ENCODE measurements at places on chromosomes 12 and 14.

- no peak for DNase-seq
Observed at GRCh38 chr12:110256780-110257431, 24.1 kb upstream of the ATP2A2 start.

DNA sequence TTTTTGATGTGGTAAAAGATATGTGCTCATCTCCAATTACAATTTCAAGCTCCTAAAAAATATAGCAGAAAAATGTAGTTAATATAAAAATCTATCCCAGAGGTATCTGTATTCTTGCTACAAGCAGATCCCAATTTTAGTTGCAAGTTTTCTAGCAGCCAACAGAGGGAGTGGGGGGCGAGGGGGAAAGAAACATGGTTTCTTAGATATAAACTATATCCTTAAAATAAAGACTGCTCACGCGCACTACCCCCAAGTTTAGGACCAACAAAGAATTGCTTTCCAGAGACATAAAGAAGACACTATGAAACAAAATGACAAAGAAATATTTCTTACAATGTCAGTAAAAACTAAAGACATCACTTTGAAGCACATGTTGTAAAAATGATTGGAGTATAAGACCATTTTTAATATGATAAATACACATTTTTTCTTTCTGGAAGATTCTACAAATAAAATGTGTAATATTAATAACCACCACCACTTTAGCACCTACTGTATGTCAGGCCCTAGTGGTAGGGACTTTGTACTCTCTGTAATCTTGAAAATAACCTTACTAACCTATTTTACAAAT lies 5.4 kb downstream of the MAGOHB start:
- DNase-seq: no peak

DNA sequence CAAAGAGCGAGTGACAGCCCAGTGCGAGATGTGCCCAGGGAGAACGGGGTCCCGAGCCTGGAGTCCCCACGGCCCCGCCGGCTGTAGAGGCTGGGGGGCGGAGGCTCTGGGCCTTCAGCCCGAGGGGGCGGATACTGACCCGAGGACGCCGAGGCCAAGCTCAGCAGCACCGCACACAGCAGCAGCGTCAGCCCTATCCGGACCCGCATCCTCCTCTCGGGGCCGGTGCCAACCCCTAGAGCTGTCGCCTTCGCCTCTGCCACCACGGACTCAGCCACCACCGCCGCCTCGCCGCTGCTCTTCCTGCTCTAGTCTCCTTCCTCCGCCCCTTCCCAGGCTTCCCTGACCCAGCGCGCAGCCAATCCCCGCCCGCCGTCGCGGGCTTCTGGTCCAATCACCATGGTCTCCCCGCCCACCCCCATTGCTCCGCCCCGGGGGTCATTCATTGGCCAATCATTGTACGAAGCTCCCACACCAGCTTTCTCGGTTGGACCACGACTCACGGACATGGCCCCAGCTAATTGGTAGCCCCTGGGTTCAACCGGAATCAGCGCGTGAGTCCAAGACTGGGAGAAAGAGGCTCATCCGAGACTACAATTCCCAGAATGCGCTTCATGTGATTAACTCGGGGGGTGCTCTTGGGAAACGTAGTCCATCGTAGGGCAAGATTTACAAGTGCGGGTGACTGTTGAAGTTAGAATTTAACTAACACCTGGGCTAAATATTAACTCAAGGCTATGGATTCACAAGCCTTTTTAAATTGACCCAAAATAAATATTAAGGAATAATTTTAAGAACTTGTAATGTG lies at the start of gene SEL1L:
Gene SEL1L, minus strand, starts transcription at position 318 of the 808 bp plus-strand sequence. Its CDS starts 109 bp downstream, at position 209.
- peak; percentile 99 for DNase-seq

GRCh38 chr12:19654650-19655376 lies 215.5 kb downstream of the AEBP2 start:
- no peak for DNase-seq

DNA sequence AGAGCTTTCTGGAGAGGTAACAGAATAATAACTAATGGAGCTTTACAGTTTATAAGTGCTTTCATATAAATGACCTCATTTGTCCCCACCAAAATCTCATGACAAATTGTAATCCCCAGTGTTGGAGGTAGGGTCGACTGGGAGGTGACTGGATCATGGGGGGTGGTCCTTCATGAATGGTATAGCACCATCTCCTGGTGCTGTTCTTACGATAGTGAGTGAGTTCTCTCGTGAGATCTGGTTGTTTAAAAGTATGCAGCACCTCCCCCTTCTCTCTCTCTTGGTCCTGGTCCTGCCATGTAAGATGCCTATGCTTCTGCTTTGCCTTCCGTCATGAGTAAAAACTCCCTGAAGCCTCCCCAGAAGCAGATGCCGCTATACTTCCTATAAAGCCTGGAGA lies 423.3 kb upstream of the GARIN6 start:
- DNase-seq: no peak

DNA sequence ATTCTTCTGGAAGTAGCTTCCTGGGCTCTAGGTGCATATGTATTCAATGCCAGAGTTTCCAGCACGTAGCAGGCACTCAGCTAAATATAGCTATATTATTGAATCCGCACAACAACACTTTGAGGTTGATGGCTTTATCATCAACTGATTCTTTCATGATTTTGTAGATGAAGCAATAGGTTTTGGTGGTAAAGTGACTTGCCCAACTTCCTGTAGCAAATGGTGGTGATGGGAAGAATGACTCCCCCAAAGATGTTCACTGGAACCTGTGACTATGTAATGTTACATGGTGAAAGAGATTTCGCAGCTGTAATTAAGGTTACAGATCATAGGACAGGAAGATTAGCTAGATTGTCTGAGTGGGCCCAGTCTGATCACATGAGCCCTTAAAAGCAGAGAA lies 3.2 kb downstream of the TDRD9 start:
- DNase-seq: no peak

GRCh38 chr12:67747869-67748742 lies 99.6 kb downstream of the DYRK2 start:
- DNase-seq: peak; percentile 97

GRCh38 chr12:132717531-132718387 lies 7.1 kb downstream of the PGAM5 start:
- no peak for DNase-seq

DNA sequence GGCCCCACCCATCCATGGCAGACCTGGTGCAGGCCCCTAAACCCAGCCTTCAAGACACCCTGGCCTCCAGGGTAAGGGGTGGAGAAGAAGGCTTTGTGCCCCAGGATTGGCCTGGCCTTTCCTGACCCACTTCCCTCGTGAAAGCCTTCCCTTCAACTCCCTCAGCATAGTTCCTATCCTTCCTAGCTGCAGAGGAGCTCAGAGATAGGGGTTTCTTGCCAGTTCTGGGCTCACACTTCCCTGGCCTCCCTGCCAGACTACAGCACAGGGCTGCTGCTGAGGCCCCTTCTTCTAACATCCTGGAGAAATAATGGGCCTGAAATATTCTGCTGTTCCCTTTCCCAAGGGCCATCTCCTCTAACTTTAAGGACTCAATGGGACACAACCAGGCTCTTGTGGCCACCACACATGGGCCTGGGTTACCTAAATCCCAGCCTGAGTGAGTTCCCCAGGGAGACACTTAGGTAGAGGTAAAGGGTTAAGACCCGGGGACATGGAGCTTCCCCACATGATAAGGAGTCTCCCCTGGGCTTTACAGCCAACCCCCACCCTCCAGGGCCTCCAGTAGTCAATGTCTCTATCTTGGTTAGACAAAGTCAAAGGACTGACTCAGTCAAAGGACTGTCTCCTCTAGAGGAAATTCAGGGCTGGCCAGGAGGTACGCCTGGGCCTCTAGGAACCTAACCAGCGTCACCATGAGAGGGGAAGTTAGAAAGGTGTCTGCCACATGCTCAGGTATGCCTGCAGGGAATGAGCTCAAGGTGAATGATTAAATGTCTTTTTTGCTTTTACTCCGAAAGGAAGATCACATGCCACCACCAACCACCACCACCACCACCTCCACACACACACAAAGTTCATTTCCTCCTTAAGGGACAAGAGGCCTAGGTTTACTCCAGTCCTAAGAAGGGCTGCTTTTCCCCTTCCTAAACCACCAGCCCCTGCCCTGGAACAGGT lies 7.1 kb downstream of the ZFP36L1 start:
- no peak for DNase-seq

DNA sequence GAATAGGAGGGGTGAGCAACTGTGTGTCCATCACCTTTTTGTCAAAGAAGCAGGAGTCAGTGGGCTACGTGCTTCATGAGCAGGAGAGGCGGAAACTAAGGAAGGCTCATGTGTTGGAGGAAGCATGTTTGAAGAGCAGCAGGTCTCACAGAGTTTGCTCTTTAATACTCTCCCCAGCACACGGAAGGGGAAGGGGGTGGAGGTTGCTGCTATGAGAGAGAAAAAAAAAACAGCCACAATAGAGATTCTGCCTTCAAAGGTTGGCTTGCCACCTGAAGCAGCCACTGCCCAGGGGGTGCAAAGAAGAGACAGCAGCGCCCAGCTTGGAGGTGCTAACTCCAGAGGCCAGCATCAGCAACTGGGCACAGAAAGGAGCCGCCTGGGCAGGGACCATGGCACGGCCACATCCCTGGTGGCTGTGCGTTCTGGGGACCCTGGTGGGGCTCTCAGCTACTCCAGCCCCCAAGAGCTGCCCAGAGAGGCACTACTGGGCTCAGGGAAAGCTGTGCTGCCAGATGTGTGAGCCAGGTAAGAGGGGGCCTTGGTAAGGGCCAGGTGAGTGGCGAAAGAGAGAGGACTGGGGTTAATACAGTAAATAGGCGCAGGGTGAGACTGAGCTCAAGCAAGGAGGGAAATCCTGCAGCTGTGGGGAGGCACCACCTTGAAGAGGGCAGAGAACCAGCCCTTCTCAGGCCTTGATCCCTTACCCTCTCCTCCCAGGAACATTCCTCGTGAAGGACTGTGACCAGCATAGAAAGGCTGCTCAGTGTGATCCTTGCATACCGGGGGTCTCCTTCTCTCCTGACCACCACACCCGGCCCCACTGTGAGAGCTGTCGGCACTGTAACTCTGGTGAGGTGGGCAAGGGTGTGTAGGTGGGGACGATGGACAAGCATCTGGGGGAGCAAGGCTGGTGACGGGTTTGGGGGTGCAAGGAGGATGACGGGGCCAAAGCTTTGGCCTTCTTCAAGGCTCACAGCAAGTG lies at the start of gene CD27:
Gene CD27, plus strand, starts transcription at position 252 of the 985 bp plus-strand sequence. Its CDS starts 141 bp downstream, at position 393.
- no peak for DNase-seq

- no peak for DNase-seq
Observed at GRCh38 chr12:80849337-80849736, 88.4 kb downstream of the LIN7A start.

GRCh38 chr14:76057914-76058313 lies 72.4 kb downstream of the IFT43 start:
- no peak for DNase-seq

DNA sequence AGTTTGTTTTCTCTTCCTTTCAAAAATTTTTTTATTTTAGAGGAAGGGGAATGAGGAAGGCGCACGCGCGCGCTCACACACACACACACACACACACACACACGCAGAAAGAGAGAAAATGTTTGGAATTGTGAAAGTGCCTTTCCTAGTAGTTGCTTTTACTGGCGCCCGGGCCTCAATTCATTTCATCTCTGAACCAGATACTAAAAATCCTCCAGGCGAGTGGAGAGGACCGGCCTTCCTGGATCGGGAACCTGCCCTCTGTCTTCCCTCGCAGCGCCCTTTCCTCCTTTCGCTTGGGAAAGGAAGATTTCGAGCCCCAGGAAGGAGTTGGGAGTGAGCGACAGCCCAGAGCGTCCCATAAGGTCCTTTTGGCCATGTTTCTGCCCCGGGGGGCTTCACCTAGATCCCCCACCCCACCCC lies 7.8 kb upstream of the TBX3 start:
- DNase-seq: no peak

DNA sequence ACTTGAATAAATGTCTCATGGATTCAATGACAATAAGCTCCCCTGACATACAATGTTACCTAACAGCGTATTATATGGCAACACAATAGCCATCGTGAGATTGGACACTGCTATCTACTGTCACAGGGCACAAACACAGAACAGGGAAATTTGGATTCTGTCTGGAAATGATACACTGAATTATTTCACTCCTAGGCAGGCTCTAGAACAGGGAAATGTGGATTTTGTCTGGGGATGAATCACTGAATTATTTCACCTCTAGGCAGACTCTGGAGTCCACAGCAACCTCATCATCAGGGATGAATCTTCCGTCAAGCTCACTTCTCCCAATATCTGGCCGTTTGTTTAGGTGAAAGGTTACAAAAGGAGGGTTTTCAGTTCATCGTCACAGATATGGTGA lies 288.8 kb downstream of the TMEM132D start:
- peak; percentile 59 for DNase-seq

GRCh38 chr12:67758119-67758518 lies 109.6 kb downstream of the DYRK2 start:
- no peak for DNase-seq

DNA sequence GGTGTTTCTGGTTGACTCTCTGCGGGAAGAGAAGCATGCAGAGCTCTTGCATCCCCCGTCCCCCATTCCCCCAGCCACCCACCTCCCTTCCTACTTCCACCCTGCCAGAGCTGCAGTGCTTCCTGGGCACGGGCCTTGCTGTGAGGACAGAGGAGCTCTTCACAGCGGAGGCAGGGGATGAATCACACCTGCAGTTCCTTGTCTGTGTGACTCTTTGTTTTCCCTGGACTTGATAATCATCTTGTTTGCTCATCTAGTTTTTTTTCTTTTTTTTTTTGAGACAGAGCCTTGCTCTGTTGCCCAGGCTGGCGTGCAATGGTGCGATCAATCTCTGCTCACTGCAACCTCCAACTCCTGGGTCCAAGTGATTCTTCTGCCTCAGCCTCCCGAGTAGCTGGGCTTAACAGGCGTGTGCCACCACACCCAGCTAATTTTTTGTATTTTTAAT lies 27.8 kb downstream of the ANKRD9 start:
- peak; percentile 28 for DNase-seq

DNA sequence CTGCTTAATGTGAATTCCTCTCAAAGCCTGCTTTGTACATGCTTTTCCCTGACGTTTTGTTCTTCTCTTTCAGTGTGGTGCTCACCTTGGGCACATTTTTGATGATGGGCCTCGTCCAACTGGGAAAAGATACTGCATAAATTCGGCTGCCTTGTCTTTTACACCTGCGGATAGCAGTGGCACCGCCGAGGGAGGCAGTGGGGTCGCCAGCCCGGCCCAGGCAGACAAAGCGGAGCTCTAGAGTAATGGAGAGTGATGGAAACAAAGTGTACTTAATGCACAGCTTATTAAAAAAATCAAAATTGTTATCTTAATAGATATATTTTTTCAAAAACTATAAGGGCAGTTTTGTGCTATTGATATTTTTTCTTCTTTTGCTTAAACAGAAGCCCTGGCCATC lies 184.6 kb downstream of the MSRB3 start:
- no peak for DNase-seq

DNA sequence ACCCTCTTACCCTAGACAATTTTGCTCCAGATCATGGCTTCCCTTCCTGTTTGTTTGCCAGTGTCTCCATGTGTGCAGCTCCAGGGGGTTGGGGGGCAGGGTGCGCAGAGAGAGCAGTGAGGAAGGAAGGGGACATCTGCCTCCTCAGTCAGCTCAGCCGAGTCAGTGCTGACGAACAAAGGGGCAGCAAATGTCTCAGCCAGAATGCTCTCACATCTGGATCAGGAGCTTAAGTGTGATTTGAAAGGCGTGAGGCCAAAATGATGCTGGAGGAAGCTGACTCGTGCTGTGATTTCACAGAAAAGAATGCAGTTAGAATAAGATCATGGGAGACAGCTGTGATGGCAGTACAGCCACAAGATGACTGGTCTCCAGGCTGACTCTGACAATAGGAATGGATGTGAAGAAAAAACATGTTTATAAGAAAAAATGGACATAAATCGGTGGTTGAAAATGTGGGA lies 27.1 kb upstream of the CDK17 start:
- peak; percentile 83 for DNase-seq

GRCh38 chr12:66900616-66901015 lies 221.7 kb upstream of the GRIP1 start:
- DNase-seq: no peak
